ENCODE measurements at places on chromosomes 4 and X.

DNA sequence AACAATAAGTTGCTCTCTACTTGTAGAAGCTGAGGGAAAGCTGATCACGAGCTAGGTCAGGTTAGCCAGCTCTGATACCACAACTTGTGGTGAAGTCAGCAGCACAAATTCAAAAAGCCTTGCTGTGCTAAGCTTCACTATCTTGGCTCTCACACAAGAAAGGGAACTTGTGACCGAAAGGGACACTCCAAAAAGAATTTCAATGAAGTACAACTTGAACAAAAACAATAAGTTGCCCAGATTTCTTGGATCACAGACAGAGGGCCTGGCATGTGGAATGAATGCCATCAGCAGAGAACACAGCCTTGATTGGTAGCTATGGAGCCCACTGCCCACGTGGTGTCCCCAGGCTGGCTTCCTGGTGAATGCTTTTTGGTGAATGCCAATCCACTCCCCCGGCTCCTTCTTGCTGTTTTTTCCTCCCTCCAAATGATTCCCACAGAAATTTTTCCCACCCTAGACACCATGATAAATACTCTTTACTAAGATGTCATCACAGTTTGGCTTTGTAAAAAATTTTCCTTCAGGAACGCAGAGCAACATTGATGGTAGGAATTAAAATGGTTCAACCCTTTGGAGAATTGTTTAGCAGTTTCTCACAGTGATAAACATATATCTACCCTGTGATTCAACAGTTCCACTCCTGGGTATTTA is 82.6 kb downstream of the ANXA3 start:
- H3K36me3 ChIP-seq = no peaks in the 10 kb centered on the region
- no peaks in the 10 kb centered on the region for H3K27me3 ChIP-seq
- no peak overlapping the region for H3K4me3 ChIP-seq

GRCh38 chr4:156322592-156322991 is 368.9 kb upstream of the CTSO start:
- peak; percentile 87 for DNase-seq
- no peaks in the 10 kb centered on the region for H3K36me3 ChIP-seq
- H3K27ac ChIP-seq = peak overlapping the region; percentile 94
- H3K4me1 ChIP-seq = peaks cover 31% of the 10 kb centered on the region
- H3K27me3 ChIP-seq = no peaks in the 10 kb centered on the region

GRCh38 chrX:151153667-151154066 is 22.7 kb upstream of the GPR50 start:
- no peak overlapping the region for H3K27ac ChIP-seq
- no peaks in the 10 kb centered on the region for H3K4me1 ChIP-seq
- peaks cover 15% of the 10 kb centered on the region for H3K27me3 ChIP-seq
- no peak for DNase-seq
- no peak overlapping the region for H3K4me3 ChIP-seq

DNA sequence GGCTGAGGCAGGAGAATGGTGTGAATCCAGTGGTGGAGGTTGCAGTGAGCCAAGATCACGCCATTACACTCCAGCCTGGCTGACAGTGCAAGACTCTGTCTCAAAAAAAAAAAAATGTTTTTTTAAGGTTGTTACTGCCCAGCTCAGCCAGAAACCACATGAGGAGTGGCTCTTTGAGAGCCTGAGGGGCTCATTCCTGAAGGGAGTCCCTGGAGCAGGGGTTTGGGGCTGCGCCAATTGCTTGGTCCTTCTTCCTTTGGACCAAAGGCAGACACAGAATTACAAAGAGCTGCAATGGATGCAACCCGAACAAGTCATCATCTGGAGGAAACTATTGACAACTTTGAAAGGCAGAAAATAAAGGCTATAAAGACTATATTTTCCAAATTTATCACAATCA is 60.6 kb upstream of the WWC2 start:
- no peak overlapping the region for H3K27ac ChIP-seq
- no peak overlapping the region for H3K4me3 ChIP-seq
- DNase-seq = no peak
- no peaks in the 10 kb centered on the region for H3K36me3 ChIP-seq
- H3K27me3 ChIP-seq = no peaks in the 10 kb centered on the region

- no peak overlapping the region for H3K27ac ChIP-seq
- H3K4me3 ChIP-seq = no peak overlapping the region
- no peaks in the 10 kb centered on the region for H3K36me3 ChIP-seq
- peak; percentile 29 for DNase-seq
- no peaks in the 10 kb centered on the region for H3K4me1 ChIP-seq
Measured at GRCh38 chr4:183011213-183011907, 87.7 kb upstream of the WWC2 start.
